ENCODE measurements at places on chromosomes 11 and 22.

DNA sequence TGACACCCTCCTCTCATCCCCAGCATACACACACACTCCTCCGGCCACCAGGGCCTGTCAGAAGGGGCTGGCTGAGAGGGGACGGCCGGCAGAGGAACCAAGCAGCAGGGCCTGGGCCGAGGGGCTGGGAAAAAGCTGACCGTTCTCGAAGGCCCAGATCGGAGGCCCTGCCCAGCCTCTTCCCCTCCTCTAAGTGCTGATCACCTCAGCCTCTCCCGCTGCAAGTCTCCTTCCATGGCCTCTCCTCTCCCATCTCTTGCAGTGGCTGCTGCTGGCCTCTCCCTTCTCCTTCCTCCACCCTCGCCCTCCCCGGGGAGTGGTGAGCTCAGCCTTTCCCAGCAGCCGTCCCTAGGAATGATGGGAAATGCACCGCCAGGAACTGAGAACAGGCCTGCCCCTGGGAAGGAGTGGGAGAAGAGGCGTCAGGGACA, 39.6 kb downstream of the ARRB1 start:
- no peak for DNase-seq

- no peak for DNase-seq
These were observed 95.4 kb downstream of the GRAMD1B start for GRCh38 chr11:123525511-123525918.

GRCh38 chr11:76087749-76088148, 118.6 kb downstream of the WNT11 start:
- DNase-seq, result no peak

GRCh38 chr11:27205250-27205649, 157.8 kb downstream of the CCDC34 start:
- no peak for DNase-seq

GRCh38 chr11:120025606-120026335, 112.1 kb downstream of the TRIM29 start:
- no peak for DNase-seq

GRCh38 chr11:8408151-8408941, 144.7 kb upstream of the LMO1 start:
- DNase-seq, result no peak

DNA sequence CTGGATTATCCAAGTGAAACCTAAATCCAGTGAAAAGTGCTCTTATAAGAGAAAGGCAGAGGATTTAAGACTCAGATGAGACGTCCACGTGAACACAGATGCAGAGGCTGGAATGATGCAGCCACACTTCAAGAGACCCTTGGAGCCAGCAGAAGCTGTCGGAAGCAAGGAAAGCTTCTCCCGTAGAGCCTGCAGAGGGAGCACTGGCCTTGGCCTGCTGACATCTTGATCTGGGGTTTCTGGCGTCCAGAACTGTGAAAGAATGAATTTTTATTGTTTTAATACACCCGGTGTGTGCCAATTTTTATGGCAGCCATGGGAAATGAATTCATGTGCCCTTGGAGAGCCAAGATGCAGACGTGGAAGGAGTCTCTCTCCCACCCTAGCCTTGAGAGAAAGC, 407.0 kb upstream of the B3GAT1 start:
- no peak for DNase-seq

DNA sequence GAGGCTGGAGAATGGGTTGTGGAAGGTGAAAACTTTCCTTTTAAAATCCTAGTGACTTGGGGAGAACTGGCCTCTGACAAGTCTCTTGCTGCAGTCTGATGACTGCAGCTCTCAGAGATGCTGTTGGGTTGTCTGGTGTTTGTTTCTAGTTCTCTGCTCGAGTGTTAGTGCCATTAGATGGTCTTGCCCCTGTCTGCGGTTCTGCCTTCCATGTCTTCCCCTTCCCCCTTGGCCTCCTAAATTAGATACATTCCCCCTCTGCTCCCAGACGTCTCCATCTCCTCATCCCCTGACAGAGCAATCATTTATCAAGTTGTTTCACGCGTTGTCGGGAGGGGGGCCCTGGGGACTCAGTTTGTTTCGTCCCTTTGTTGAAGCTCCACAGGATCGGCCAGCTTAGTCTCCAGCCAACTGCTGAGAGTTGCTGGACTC, 67.7 kb downstream of the CECR2 start:
- DNase-seq, result no peak

DNA sequence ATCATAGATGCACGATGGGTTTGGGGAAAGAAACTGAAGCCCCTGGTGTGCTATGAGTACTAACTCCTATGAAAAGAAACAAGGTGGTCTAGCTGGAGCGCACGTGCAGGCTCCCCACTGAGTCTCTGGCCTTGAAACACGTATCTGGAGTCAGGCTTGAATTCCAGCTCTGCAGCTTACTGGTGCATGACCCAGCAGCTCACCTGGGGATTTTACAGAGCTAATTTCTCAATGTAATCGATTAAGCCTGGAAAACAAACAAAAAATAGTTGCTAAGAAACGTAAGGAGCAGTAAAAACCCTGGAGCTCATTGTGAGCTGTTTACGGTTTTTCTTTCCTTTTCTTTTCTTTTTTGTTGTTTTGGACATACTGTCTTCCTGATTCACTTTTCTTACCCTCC, 12.3 kb downstream of the KCNJ1 start:
- no peak for DNase-seq
